Skeletal muscle cell (primary cell): ENCODE measurements at places on chromosomes 4 and X.

DNA sequence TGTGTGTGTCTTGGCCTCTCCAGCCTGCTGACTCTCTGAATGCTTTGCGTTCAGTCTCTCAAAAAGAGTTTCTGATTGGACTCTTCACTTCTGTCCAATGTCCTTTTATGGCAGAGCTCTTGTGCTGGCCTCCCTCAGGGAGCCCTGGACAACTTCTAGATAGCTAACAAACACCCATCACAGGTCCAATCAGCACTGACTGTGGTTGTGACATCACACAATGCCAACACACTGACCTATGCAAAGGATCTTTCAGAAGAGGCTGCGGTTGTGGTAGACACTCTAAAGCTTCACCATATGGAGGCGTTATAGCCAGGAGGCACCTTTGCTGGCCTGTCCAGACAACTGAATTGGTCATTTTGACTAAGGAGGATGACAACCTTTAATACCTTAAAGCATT, 53.8 kb upstream of the LSM6 start:
- DNase-seq: no peak

DNA sequence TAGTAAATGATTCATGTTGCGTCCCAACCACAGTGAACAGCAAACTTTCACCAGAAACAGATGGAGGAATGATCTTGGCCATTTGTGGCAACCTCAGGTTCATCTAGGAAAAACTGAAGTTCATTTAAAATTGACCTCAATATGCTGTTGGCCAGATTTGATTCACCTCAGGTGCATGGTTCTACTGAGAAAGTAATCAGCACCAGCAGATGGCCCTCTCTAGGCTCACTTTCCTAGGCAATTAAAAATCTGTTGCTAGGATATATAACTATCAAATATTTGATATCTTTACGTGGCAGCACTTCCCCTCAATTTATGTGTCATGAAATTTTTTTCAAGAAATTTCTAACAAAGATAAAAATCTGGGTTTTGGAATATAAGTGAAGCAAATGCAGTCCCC, 344.7 kb downstream of the GALNTL6 start:
- DNase-seq: no peak

DNA sequence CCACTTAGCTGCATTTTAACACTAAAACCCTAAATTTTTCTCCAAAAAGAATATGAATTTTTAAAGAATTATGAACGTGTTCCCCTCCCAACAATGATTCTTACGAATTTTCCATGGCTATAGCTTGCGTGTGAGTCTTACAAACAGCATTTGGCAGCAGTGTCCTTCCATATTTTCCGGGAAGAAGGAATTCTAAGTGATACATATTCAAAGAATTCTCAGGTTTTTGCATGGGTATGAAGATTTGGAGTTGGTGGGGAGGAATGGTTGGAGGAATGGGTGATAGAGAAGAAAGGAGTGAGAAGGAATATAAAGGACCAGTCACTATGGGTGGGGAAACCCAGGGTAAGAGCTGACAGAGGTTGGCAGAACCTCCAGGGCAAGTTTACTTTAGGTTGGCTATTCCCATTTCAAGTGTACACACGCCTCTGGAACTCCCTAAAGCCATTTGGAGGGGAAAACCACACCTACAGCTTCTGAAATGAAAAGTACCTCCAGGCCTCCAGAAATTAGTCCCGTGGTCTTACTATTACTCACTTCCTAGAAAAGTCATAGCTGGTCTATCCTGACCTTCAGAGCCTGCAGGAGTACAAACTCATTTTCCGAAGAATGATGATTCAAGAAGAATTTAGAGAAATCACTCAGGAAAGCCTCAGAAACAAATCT, 420.8 kb upstream of the DIPK2B start:
- no peak for DNase-seq

- no peak for DNase-seq
These were observed 168.5 kb upstream of the MAP3K15 start for GRCh38 chrX:19683817-19684216.

GRCh38 chr4:154466336-154466735, 25.3 kb downstream of the DCHS2 start:
- no peak for DNase-seq

- no peak for DNase-seq
These were observed 311.5 kb downstream of the TENM3 start for GRCh38 chr4:182554736-182555135.

GRCh38 chr4:110751986-110752385, 129.1 kb upstream of the PITX2 start:
- peak; percentile 23 for DNase-seq

GRCh38 chr4:37537484-37537883, 148.7 kb downstream of the RELL1 start:
- DNase-seq: no peak

DNA sequence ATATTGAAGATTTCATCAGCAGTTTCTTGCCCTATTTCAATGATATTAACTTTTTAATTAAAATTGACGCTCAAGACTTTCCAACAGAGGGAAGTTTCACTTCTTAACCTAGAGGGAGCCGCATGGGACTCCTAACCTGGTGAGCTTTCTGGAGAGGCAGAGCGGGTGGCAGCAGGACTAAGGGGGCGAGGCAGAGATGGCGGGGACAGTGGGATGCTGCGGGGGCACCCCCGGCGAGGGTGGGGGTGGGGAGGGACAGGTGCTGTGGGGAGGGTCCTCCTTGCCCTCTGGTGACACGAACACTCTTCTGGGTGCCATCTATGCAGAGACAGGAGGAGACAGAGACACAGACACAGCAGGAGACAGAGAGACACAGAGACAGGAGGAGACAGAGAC, 104.4 kb downstream of the ADRA2C start:
- no peak for DNase-seq

DNA sequence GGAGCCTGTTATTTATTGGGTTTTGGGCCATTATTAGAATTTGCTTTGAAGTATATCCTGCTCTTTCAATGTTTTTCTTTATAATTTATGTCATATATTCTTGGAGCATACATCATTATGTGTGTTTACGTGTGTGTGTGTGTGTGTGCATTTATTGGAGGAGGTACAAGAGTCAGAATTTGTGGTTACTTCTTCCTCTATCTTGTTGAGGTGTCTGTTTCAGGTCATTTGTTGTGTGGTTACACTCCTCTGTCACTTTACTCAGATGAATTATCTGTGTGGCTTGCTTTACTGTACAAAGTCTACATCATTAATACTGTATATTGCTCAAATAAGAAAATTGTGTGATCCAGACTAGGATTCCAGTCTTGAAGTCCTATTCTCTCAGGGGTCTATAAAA, 1957.4 kb upstream of the TENM3 start:
- no peak for DNase-seq

DNA sequence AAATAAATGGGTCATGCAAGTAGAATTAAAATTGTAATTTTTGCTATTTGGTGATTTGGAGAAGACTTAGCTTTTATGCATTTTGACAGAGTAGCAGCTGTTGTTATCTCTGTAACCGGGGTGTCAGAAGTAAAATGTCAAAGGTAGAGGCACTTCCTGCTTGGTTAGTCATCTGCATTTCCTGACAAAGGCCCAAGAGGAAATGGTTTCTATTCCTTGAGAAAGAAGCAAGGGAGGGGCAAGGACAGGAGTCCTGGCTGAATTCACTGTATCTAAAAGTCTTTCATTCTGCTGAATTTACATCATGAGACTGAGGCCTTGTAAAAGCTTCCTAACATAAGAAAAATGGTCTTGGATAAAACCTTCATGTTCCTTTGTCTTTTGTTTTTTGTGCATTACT, 550.9 kb upstream of the BOD1L1 start:
- no peak for DNase-seq

DNA sequence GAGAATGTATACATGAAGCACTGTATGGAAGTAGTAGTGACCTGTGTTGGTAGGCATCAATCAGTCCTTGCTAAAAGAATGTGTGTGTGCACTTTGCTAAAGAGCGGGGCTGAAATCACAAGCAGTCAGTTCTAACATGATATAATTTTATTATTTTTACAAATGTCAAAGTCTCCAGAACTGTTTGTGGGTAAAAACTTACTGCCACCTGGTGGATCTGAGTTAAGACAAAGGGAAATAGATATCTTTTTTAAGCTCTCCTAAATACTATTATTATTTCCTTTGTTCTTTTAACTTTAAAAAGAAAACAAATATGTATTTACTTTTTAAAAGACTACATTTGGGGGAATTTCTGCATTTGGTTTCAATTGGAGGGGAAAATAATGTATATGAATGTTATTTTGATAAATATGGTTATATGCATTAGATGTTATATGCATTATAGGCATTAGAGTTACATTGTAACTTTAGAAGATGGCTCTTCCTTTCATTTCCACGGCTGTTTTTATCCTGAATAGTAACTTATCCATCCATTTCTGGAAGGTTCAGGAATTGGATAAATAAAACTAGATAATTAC, 7.8 kb upstream of the CLOCK start:
- peak; percentile 25 for DNase-seq

GRCh38 chr4:23962462-23962861, 72.6 kb upstream of the PPARGC1A start:
- DNase-seq: no peak

GRCh38 chr4:184404047-184404446, 70.3 kb downstream of the IRF2 start:
- no peak for DNase-seq

DNA sequence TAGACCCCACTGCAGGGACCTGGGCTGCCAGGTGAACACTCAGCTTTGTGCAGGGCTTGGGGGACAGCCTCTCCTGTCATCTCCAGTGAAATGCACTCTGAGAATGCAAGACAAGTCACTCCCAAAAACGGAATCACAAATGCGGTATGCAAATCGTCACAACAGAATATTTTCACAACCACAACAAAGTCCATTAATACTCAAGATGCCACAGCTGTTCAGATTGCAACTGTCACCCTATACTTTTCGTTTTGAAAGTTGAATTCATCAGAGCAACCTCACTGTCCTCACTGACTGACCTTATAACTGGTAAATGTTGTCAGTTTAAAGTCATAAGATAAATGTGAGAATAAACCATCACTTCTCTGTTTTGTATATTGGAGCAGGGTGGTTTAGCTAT, 16.6 kb downstream of the JAKMIP1 start:
- no peak for DNase-seq

DNA sequence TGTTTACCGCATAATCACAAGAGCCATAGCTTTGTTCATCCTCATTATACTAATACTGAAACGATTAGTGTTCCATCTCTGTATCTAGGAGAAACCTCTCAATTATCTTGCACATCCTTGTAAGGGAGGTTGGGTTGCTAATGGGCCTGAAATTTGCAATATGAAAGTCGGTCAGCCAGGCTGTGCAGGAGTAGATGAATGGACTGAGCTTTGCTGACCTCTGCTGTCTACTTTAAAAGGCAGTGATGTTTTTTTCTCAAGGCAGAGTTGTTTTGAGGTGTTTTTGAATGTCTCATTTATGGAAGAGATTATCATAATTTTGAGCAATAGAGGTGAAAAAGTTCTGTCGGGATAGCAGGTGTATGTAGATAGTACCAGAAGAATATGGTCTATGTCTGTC, 47.9 kb upstream of the LINC00632 start:
- DNase-seq: no peak

DNA sequence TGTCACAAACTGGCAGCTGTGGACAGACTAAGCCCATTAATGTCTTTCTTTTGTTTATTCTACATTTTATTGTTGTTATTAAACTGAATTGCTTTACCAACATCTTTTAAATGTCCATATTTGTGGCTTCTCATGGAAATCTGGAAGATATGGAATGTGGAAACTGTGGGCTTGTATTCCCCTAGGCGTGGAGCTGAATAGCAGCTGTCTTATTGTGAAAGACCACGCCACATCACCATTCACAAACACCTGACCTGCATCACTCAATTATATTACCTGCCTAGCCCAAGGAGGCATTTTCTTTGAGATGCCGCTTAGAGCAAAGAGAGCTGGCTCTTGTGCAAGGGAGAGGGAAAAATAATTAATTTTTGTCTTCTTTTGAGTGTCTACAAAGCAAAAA, 96.9 kb upstream of the GPRIN3 start:
- peak; percentile 38 for DNase-seq

DNA sequence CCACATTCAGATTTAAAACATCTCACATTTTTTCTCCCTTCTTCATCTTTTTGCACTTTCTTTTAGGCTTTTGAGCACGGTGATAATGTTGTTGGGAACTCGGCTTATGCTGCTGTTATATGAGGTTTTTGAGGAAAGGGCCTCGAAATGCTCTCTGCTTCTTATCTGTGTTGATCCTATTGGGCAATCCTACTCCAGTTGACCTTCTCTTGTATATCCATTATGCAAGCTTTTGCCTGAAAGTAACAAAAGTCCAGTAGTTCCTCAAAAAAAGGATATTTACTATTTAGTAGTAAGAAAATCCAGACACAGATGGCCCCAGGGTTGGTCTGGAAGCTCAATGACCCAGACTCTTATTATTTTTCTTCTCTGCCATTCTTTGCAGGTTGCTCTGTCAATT, 57.7 kb upstream of the SPANXB1 start:
- no peak for DNase-seq

DNA sequence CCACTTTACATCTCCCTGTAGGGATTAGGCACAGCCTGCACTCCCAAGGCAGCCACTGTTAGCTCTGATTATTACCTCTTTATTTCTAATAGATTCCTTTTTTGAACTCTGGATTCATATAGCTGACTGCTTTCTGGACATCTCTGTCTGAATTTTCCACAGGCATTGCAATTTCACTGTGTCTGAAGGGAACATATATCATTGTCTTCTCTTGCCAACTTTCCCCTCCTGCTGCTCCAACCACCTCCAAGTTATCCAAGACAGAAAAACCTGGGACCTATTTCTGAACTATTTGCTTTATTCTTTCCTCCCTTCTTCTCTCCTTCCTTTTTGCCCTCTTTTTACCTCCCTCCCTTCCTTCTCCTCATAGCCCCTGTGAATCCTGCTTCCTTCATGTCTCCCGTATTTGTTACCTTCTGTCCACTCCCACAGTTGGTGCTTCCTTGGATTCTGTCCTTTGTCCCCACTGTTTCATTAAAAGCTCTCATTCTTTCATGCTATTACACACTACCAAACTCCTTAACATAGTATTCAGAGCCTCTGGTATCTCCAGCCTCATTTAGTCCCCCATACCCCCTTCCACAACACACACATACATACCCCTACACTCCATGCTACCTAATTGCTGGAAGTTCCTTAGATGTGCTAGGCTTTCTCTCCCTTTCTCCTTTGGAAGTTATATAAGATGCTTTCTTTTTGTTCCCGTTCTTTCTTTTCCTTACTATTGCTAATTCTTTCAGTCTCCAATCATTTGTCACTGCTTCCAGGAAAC, 34.7 kb downstream of the FGF2 start:
- no peak for DNase-seq

DNA sequence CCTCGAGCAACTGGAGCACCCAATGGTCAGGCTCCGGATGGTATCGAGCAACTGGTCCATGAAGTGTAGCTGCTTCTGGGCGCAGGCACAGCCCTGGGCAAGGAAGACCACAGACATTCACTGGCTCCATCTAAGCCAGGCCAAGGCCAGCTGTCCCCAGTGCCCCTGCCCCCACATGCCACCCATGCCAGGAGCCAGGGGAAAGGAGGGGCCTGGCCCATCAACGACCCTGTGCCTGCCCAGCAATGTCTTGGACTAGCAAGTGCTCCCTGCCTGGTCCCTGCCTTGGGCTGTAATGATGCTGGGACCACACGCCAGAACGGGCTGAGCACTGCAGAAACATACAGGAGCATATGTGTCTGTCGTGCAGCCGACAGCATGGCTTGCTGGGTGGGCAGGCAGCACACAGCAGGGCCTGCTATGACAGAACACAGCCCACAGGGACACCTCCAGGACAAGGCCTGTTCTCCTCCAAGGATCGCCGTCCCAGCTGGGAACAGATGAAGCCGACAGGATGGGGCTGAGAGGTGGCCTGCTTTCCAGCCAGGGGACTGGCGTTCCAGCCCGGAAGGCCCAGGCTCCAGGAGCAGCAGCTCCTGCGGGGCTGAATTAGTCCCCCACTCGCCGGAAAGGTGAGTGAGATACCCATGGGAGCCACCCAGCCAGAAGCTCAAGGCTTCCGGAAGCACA, 11.4 kb upstream of the TREX2 start:
- DNase-seq: no peak
